Astrocyte (in vitro differentiated cells and primary cell): ENCODE measurements at places on chromosomes 16 and 17. TPM values are rescaled to one million over a fixed set of nuclear protein-coding genes. Genes with fewer than 3 reads are reported as not detected.

WNT3 gene
- 2.4 TPM in 2 replicates for total RNA-seq

TLCD1 gene
- total RNA-seq, result 24.6 and 25.1 TPM in 2 replicates

KCNG4 gene
- total RNA-seq, result not detected in 2 replicates

TPSG1 gene
- total RNA-seq, result not detected in 2 replicates

C16orf89 gene
- not detected in 2 replicates for total RNA-seq

PLLP gene
- 0.14 and 0.93 TPM in 2 replicates for total RNA-seq

SLC9A5 gene
- 2.4 and 2.5 TPM in 2 replicates for total RNA-seq

GRCh38 chr16:51155199-51155607 lies 4.1 kb upstream of the SALL1 start:
- DNase-seq, result peak; percentile 66

- DNase-seq, result no peak
Observed at GRCh38 chr16:87114832-87115231, 202.4 kb downstream of the C16orf95 start.

GRCh38 chr17:67770539-67770938 lies 52.8 kb downstream of the NOL11 start:
- no peak for DNase-seq

- DNase-seq, result no peak
Observed at GRCh38 chr17:30552994-30553566, 75.9 kb downstream of the GOSR1 start.

GRCh38 chr17:3766779-3767178 lies 34.2 kb downstream of the ITGAE start:
- no peak for DNase-seq

GRCh38 chr16:85415196-85416090 lies 197.7 kb upstream of the GSE1 start:
- no peak for DNase-seq

DNA sequence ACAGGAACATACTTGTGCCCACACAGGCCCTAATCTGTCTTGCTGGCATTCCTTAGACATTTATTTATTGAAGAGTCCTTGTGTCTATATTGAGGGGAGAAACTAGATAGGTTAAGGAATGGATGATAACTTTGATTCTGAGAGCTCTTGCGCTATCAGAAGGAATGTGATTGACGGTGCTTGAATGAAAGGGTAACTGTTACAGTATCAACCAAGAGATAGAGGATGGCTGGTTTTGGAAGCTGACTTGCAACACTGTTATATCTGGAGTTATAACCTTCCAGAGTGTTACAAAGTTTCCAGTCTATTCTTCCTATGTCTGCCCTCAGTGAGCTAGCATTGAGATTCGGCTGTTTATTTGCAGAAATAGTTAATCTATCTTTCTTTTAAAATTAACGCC lies 36.5 kb downstream of the PRKCA start:
- no peak for DNase-seq

DNA sequence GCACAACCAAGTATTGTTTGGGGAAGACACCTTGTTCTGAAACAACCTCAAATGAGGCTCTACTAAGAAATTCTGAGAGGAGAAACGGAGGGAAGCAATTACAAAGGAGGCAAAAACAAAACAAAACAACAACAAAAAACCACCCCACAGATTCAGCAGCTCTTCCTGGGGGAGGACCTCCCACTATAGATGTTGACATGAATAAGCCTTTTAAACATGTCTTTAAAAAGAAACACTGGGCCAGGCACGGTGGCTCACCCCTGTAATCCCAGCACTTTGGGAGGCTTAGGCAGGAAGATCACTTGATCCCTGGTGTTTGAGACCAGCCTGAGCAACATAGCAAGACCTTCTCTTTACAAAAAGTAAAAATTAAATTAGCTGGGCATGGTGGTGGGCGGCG lies 22.6 kb upstream of the JPH3 start:
- no peak for DNase-seq

- no peak for DNase-seq
Observed at GRCh38 chr17:58314706-58315015, 13.9 kb downstream of the TSPOAP1 start.

GRCh38 chr17:7354262-7354843 lies 603 bp upstream of the TMEM95 start:
- peak; percentile 63 for DNase-seq

DNA sequence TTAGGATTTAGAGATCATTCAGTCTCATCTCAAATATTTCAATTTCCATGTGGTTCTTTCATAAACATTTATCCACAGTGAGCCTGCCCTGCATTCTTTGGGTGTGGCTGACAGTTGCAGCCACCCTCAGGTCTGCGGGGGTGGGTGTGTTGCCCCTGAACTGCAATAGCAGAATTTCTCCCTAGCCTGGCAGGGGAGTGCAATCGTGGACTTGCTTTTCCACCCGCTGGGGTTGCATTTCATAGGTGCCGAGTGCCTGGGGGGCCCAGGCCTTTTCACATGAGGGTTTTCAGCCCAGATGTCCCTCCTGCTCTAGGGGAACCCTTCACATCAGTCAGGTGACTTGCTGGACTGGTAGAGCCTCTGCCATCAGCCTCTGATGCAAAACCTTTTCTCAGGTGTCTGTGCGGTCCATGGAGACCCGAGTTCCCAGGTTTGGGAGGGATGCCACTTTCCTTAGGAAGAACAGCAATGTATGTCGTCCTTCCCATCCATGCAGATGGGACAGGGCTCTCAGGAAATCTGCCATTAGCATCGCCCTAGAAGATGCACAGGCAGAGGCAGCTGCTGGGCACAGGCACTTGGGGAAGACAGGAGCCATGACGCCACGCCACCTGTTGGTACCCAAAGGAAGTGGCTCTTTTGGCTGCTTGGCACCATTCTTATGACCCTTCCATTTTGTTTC lies 2.4 kb upstream of the USP36 start:
- no peak for DNase-seq

DNA sequence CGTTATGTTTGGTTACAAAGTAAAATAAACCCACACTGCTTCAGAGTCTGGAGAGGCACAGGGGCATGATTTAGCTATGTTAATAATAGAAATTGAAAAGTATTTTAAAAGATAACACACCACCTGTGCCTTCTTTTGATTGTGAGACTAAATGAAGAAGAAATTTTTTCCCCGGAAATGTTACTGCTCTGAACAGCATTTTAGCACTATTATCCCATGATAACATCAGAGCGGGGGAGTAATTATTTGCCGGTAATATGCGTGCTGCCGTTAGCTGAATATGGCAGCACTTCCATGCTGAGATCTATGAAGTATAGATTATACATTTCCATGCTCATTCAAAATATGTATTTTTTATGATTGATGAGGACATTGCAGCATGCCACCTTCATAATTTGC lies 500.2 kb upstream of the HSBP1 start:
- DNase-seq, result no peak

- peak; percentile 78 for DNase-seq
Observed at GRCh38 chr17:5832886-5833285, 237.3 kb upstream of the WSCD1 start.

DNA sequence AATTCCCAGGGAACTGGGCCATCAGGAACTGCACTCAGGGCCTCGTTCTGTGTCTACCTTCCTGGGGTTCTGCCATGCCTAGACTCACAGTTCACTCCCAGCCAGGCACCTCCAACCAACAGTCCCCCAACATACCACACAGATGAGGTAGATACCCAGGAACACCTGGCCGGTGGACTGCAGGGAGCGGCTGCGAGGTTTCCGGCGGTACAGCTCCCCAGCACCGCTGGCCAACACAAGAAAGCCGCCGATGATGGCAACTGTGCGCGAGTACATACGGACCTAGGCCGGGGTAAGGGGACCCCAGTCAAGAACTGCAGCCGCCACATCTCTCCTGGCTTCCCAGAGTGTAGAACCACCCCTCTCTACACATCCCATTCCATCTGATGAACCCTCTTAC lies 1.9 kb downstream of the TMEM101 start:
- no peak for DNase-seq

GRCh38 chr16:916035-916799 lies 54.6 kb downstream of the LMF1 start:
- no peak for DNase-seq

DNA sequence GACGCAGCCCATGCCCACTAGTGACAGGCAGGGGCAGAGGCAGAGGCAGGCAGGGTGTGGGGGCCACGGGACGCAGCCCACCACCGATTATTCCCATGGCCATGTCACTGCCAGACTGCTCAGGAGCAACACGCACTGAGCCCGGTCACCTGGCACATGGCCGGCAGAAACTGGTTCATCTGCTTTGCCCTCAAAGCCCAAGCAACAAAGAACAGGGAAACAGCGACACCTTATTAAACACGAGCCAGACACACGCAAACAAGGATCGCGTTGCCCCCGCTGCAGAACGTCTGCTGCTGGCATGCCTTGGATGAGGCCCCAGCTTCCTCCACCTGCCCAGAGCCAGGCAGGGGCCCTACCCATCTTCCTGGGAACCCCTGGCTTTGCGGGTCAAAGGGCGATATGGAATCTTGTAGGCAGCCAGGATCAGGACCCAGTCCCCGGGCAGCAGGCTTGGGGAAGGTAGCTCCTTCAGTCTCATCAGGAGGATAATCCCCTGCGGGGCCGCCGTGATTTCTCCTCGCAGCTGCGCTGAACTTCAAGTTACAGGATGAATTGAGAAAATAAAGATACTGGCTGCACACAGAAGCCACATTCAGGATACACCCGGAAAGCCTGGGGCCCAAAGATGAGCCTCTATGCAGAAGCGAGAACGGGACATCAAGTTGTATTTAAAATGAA lies 4.8 kb downstream of the TBC1D16 start:
- no peak for DNase-seq

GRCh38 chr16:73949574-73950320 lies 346.9 kb upstream of the PSMD7 start:
- peak; percentile 24 for DNase-seq

GRCh38 chr16:74725651-74726455 lies 25.2 kb upstream of the MLKL start:
- no peak for DNase-seq

DNA sequence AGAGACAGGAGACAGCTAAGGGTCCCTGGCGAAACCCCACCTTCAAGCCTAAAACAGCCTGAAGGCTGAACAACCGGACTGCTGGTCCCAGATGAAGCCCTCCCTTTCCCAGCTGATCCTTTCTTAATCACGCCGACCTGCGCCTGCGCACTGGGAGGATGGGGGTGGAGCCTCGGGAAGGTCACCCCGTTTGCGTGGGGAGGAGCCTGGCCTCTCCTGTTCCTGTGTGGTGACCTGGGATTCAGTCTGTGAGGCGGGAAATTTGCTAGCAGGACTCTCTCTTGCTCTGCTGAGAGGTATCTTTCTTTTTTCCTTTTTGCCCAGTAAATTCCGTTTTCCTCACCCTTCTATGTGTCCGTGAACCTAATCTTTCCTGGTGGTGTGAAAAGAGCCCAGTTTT lies 9.6 kb downstream of the FAM20A start:
- no peak for DNase-seq

DNA sequence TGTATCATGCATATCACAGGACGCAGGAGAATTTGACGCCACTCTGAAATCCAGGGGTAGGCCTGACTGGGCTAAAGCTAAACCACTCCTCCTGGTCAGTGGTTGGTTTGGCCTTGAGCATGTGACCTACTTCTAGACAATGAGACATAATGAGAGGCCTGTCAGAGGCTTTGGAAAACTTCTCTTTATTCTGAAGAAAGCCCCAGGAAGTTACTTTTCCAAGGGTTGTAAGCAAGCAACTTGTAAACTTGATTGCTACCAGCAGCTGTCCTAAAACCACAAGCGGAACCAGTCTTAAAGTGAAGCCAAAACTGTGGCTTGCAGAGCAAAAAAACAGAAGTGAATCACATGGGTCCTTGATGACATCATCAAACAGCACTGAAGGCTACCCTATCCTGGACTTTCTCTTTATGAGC lies 138.2 kb upstream of the COX10 start:
- DNase-seq, result peak; percentile 65

DNA sequence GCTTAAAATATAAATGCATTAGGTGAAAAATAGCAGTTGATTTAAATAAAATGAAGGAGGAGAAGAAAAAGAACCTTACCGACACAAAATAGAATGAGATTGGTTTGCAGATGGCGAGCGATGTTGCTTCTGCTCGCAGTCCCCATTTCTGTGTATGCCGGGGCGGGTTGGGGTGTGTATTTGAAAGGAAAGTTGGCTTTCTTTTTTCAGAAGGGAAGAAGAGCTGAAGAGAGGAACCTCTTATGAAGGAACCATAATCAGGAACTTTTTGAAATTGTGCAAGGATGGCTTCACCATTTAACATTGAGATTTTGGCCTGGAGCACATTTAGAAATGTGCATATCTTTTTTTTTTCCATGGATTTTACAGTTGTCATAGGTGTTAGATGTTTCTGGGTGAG lies at the start of gene IGSF6:
IGSF6 (minus strand) TSS at position 156 of the 400 bp plus-strand sequence; CDS start at position 146, 10 bp downstream.
- no peak for DNase-seq

DNA sequence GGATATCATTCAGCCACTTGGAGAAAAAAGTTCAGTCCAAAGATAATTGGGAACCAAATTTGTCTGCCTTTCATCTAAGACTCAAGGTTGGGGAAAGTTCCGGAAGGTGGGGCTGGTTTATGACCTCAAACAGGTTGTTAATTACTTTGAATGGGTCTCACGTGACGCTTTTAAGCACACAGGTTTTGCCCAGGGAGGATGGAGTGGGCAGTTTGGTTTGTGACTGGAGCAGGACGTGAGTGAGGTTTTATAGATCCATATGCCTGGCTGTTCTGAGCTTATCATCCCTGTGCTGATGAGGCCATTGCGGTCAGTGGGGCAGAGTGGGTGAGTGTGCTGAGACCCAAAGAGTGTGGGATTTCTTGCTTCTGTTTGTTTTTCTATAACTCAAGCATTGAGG lies 38.7 kb upstream of the GPRC5B start:
- no peak for DNase-seq

- DNase-seq, result no peak
Observed at GRCh38 chr16:10931134-10931533, 11.1 kb downstream of the DEXI start.

GRCh38 chr17:58702045-58702476 lies 9.7 kb downstream of the RAD51C start:
- DNase-seq, result no peak
